ENCODE measurements at places on chromosomes 4 and X.

DNA sequence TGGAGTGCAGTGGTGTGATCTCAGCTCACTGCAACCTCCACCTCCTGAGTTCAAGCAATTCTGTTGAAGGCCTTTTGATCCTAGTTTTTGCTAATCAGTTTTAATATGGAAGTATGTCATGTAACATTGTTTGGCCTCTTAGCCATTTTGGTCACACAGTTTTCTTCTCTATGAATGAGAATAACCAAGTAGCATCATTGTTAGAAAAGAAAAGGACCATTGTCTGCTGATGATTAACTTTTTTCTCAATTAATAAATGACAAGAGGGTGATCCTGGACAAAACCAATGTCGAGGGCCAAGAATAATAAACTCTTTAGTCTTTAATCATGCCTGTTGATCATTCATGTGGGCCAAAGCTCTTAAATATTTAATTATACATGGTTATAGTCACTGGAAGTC, 289.3 kb upstream of the MAGEB2 start:
- DNase-seq: no peak

GRCh38 chr4:4735870-4736269, 123.6 kb upstream of the MSX1 start:
- DNase-seq: no peak

DNA sequence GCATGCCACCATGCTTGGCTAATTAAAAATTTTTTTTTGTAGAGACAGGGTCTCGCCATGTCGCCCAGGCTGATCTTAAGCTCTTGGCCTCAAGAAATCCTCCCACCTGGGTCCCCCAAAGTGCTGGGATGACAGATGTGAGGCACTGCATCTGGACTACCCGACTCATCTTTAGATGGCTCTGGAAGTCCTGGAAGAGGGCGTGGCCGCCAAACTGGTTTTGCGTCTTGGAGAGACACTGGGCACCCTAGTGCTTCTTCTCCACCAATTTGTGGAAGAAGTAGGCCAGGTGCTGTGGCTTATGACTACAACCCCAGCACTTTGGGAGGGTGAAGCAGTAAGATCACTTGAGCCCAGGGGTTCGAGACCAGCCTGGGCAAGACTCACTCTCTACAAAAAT, 47.6 kb downstream of the HOPX start:
- no peak for DNase-seq

DNA sequence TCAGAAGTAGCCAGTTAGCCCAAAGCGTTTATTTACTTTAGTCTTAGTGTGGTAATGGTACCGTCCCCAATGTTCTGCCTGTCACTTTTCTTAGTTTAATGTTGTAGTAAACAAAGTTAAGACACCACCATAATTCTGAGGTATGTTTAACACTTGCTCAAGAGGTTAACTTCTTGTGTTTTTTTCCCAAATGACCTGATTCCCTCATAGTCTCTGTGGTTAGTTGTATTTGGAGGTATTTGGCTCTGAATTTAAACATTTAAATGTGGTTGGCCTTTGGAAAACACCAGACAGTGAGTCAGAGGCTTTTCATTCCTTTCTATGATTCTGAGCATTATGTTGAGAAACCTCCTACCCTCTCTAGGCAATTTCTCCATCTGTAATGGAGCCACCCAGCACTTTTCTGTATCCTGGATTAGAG, 47.9 kb downstream of the CXCL1 start:
- no peak for DNase-seq

- no peak for DNase-seq
Measured at GRCh38 chrX:18017411-18017810, 156.3 kb upstream of the RAI2 start.

GRCh38 chrX:51837451-51837850, 56.0 kb upstream of the MAGED1 start:
- DNase-seq: no peak

DNA sequence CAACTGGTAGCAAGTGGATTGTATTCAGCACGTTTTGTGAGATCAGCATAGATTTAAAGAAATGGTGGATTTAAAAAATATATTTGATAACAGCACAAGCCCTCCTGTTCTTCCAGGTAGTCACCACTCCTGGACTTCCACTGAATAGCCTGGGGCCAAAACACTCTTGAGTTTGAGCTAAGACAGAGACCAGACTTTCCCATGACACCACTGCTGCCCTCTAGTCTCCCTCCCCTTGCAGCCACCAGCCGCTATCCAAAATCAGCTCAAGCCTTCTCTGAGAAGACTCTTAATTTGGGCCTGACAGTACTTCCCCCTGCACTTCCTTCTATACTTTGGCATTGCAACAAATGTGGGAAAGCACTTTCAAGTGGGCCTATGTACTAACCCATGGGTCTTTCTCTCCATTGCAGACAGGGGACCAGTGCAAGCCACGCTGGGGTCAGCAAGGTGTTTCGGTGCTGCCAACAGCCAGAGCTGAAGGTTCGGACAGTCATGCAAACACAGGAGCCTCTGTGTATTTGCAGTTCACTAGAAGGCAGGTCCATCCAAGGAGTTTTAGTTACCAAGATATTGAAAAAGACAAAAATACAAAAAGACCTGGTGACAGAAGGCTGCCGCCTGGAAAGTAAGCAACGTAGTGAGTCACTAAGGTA, 40.5 kb upstream of the KLHL13 start:
- no peak for DNase-seq

GRCh38 chr4:81905971-81906370, 434.3 kb upstream of the RASGEF1B start:
- DNase-seq: no peak

- DNase-seq: no peak
Measured at GRCh38 chr4:77911842-77912450, 49.3 kb downstream of the MRPL1 start.

DNA sequence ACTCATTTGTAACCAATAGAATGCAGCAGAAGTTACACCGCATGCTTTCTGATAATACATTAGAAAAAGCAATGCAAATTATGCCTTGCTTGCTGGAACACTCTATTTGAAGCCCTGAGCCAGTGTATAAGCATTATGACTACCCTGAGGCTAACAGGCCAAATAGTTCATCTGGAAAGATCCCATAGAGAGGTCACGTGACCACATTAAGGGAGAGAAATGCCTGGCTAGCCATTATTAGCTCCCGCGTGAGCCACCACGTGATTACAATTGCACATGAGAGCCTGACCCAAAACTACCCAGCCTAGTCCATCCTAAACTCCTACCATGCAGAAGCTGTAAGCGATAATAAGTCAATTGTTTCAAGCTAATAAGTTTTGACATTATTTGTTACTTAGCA, 472.9 kb upstream of the GALNTL6 start:
- no peak for DNase-seq

DNA sequence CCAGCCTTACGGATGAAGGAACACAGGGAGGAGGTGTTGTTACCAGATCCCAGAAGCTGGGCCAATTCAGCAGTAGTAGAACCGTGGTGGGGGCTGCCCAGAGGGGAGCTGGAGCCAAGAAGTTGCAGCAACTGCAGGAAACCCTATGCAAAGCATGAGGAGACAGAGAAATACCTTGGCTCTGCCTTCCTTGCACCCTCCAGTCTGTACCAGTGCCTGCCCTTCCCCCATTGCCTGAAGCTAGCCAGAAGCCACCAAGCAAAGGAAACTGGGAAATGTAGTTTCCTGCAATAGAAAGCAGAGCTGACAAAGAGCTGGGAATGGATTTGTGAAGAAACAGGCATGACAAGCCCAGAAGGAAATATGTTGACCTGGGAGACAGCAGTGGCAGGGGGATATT, 108.7 kb upstream of the FUNDC1 start:
- DNase-seq: no peak

DNA sequence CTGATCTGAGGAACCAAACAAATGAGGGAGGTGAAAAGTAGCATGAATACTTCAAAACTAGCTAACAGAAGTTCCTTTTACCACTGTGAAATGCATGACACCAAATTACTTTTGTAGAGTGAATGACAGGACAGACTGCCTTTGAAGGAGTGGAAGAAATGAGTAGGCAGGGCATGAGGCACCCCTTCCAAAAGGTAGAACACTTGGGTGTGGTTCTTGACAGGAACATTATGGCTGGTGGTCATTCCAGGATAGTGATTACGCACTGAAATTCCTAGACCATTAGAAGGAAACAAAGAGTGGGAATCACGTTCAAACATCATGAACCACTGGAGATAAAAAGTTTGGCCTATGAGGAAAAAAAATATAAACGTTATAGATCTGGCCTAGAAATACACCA, 4.9 kb downstream of the HUWE1 start:
- no peak for DNase-seq

DNA sequence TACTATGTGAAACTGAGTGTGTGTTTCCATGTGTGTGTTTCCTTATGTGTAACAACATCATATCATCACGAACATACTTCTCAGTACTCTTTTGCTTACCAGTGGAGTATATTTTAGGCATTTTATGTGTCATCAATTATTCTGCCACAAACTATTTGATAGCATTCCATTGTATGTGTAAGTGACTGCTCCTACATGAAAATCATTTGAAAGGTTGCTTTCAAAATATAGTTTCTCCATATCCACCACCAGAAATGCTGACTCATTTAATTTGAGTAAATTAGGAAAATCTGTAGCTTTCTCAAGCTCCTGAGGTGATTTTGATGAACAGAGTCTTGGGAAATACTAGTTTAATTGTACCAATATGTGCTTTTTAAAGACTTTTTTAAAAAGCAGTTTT, 376.2 kb downstream of the PCDH18 start:
- DNase-seq: no peak

- no peak for DNase-seq
Measured at GRCh38 chr4:61408861-61409260, 208.7 kb downstream of the ADGRL3 start.

GRCh38 chrX:120604361-120604782, 471 bp downstream of the MCTS1 start:
- no peak for DNase-seq

GRCh38 chr4:139950568-139950967, 203.4 kb downstream of the MAML3 start:
- DNase-seq: no peak

DNA sequence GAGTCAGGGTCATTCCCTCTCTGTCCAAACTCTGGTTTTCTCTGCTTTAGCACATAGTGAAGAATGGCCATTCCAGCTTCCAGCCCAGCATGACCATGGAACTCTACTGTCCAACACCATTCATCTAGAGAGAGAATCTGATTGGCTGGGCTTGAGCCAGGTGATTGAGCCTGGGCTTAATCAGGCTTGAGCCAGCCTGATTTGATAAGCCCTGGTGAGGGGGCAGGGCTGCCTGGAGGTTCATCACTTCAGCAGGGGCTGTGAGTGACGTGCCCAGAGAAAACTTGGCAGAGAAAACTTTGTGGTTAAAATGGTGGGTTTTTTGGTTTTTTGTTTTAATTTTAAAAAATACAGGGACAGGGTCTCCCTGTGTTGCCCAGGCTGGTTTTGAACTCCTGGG, 62.5 kb downstream of the KIAA0232 start:
- DNase-seq: no peak

DNA sequence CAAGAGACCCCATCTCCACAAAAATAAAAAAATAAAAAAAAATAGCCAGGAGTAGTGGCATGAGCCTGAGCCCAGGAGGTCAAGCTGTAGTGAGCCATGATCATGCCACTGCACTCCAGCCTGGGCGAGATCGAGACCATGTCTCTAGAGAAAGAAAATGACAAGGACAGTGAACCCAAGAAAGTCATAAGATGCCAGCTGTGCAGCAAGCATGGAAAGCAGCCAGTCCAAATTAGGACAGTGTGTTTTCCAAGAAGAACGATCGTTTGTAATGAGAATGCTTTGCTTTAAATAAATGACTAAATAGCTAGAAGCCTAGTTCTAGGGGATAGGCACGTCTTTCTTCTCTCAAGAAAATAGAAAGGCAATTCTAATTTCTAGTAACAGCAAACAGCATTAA, 58.4 kb upstream of the MSANTD1 start:
- DNase-seq: no peak

GRCh38 chrX:110182362-110182761, 135.5 kb downstream of the AMMECR1 start:
- no peak for DNase-seq

- no peak for DNase-seq
Measured at GRCh38 chrX:129600981-129601424, 53.8 kb downstream of the APLN start.

GRCh38 chrX:37787423-37787869, 7.6 kb downstream of the CYBB start:
- no peak for DNase-seq

DNA sequence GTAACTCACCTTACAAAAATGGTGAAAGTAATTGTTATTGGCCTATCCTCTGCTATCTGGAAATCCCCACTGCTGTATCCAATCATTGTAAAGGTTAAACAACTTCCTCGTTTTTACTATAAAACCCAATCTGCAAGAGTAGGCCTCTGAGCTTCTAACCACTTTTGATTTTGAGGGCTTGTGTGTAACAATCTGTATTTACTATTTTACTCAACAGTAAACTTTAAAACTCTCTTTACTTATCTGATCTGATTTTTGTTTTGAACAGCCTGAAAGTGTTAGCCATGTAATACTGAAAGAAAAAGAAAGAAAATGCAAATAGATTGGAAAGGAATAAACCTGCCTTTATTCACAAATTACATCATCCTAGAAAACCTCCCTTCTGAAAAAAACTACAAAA, 63.1 kb downstream of the SLC10A7 start:
- no peak for DNase-seq

Data from activated CD4-positive, CD25-positive, alpha-beta regulatory T cell treated with anti-CD3 and anti-CD28 coated beads, Interleukin-2, amount 50 U/mL, for 72 hours (primary cell).